ENCODE measurements at places on chromosomes 5 and 9.

- DNase-seq: no peak
These were observed 20.8 kb downstream of the MARCHF6 start for GRCh38 chr5:10374046-10375022.

DNA sequence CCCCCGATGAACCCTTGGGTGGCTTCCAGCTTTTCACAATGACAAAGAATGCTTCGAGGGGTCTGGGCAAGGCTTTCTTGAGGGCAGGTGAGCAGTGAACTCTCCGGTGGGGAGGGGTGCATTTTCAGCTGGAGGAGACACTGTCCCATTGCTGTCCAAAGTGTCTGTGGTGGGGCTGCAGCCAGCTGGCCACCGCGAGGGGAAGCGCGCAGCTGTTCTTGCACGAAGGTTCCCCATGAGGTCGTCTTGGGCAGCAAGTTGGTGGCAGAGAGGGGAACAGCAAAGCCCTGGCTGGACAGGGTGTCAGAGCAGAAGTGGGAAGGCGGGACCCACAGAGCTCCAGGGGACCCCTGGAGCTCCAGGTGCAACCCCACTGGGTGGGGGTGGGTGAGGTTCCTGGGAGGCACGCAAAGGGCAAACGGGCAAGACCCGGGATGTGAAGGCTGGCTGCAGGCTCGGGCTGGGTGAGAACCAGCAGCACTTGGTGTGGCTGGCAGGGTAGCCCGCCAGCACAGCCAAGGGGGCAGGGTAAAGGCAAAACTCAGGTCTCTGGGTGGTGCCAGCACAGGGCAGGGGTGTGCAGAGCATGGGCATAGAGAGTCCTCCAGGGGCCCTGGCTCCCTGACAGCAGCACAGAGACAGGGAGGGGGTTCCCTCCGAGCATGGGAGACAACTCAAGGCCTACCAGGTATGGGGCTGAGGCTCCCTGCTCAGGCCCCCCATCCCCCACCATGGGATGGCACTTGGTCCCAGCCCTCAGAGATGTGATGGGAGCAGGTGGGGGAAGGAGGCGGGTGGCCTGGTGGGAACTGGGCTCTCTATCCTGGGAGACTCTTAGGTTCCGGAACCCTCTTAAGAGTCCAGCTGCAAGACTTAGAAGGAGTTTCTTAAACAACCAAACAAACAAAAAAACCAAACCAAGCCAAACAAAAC, 26.6 kb downstream of the TSPAN17 start:
- no peak for DNase-seq

GRCh38 chr9:74309654-74310053, 187.5 kb upstream of the RORB start:
- no peak for DNase-seq

GRCh38 chr9:70590315-70590677, 175.8 kb upstream of the KLF9 start:
- DNase-seq: no peak

GRCh38 chr9:18887546-18887945, 145.5 kb downstream of the SAXO1 start:
- no peak for DNase-seq

- DNase-seq: no peak
These were observed 110.4 kb upstream of the SEMA6A start for GRCh38 chr5:116685069-116685468.

DNA sequence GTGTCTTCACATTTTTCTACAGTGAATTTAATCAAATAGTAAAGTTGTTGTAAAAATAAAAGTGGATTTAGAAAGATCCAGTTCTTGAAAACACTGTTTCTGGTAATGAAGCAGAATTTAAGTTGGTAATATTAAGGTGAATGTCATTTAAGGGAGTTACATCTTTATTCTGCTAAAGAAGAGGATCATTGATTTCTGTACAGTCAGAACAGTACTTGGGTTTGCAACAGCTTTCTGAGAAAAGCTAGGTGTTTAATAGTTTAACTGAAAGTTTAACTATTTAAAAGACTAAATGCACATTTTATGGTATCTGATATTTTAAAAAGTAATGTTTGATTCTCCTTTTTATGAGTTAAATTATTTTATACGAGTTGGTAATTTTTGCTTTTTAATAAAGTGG, 60.4 kb downstream of the MTAP start:
- no peak for DNase-seq

GRCh38 chr5:83687124-83687619, 33.5 kb downstream of the HAPLN1 start:
- no peak for DNase-seq

GRCh38 chr5:150500328-150500841, 7.5 kb upstream of the NDST1 start:
- DNase-seq: no peak

- no peak for DNase-seq
These were observed 72.8 kb downstream of the STARD4 start for GRCh38 chr5:111439473-111440075.

GRCh38 chr9:93461821-93462220, 8.4 kb upstream of the FAM120AOS start:
- DNase-seq: no peak

- no peak for DNase-seq
These were observed 113.7 kb upstream of the ADAMTS16 start for GRCh38 chr5:5026409-5026785.

- DNase-seq: no peak
These were observed 186.0 kb downstream of the NXNL2 start for GRCh38 chr9:88721025-88721424.

DNA sequence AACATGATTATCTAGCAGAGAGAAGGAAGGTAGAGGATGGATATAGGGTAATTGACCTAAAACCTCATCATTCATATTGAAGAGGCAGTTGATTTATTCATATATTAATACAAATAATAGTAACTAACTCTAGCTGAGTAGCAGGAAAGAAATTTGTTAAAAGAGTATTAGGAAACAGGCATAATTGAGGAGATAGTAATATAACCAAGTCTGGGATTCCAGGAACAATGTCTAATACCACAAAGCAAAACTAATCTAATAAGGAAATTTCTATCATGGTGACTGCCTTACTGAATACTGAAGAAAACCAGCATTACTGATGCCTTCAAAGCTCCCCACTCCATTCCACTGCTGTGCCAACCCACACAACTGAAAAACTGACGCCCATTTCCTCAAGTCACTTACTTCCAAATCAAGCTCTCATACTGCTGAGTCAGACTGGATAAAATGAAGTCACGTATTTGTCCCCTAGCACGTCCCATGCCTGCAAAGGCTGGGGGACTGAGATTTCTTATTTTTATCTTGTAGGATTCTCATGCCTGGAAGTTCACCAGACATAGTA, 153.9 kb downstream of the SMC2 start:
- no peak for DNase-seq

DNA sequence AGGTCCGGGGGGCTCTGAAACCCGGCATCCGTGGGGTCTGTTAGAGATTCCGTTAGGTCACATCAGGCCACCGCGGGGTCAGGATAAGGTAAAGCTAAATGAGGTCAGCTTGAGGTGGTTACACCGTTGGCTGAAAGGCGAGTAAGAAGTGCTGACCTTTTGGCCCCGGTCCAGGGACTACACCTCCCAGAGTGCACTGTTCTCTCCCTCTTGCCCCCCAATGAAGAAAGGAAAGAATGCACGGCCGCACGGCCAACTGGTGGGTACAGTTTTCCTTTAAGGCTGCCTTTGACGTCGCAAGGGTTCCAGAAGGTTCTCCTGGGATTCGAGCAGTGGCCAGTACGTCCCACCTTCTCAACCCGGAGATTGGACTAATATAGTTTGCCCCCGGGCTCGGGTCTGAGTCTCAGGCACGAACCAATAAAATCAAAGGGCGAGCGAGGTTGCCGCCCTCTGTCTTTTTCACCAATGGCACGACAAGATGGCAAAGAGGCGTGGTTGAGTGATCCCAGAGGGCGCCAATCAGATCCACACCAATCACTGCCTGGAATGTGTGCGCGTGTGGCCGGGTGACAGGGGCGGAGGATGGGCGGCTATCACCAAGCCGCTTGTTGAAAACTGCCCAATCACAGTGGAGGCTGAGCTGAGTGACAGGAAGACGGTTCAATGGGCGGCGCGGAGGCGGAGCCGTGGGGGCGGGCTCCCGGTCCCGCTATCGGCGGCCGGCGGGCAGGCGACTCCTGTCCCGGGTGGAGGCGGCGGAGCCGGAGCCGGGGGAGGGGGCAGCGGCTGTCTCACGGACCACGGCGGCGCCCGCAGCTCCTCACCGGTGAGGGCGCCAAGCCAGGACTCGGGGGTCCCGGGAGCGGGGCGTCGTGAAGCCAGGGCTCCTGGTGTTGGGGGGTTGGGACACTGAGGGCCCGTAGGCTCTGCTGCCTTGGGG, at the start of gene DNAJB5:
DNAJB5 (plus strand) TSS at position 743 of the 943 bp plus-strand sequence. CDS start 886 bp downstream, outside the sequence.
- peak; percentile 94 for DNase-seq

DNA sequence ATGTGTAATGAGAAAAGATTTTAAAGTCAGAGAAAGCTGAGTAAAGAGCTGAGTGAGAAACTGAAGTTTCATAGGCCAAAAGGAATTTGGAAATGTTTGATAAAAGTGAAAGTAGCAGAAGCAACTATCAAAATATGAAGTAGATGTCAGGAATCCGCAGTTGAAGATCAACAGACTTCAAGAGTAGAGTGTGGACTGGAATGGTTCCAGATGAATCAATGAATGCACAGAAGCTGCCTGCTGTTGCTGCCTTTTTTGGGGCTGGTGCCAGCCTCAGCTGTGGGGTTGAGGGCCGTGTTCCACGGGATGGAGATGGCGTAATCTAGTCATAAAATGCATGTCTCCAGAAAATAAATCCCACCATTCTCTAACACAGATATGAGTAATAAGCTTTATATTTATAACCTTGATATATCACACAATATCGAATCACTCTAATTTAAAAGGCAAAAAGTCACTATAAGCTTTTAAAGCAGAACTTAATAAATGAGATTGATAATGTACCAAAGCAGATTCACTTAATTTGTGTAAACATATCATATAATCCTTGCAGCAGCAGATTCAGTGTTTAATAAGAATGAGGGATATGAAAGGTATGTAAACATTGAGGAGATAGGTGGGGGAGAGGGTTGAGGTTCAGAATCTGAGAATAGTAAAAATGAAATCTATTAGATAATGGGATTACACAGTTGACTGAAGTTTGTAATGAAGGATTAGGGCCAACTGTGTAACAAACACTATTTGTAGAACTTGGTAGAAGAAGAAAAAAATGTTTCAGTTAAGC, 652.3 kb upstream of the FTMT start:
- DNase-seq: no peak

- DNase-seq: peak; percentile 43
These were observed 10.6 kb downstream of the ACSL6 start for GRCh38 chr5:132000677-132001453.

DNA sequence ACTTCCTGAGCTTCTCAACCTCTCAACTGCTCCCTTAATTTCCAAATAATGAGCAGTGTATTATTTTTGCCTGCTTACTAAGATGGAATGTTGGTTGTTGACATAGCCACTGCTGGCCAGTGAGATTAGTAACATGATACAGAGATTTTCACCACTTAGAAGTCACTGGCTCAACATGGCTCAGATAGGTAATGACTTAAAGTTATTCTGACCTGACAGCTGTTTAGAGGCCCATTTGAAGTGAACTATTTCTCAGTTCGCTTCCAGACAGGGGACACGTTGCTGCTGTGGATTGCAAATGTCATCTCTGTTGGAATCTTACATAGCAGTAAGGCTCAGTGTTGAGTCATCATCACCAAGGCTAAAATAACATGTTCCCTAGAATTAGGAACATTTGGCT, 490.2 kb downstream of the TLE4 start:
- no peak for DNase-seq

DNA sequence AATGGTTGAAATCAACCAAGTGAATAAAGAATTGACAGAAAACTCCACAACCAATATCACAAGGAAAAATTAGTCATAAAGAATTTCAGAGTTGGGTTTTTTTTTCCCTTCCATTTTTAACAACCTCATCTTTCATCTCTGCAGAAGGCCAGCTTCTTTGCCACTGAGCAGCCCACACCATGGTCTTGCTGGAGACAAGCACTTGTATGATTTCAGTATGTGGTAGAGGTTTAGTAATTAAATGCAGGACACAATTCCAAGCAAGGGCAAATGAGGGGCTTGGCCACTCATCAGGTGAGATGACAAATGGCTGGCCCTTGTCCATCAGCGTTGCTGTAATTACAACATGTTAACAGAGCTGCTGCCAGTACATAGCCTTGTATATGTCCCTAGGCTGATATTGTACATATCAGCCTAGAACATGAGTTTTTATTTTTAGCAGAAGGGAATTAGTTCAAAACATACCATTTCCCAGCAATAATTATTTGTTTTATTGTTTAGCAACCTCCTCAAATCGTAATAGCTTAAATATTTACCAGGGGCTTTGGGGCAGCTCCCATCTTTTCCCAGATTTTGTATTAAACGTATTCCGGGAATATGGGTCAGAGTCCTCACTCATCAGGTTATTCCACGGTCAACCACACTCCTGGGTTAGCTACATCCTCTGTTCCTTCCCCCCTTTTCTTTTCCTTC, 5.0 kb upstream of the C9 start:
- DNase-seq: no peak

DNA sequence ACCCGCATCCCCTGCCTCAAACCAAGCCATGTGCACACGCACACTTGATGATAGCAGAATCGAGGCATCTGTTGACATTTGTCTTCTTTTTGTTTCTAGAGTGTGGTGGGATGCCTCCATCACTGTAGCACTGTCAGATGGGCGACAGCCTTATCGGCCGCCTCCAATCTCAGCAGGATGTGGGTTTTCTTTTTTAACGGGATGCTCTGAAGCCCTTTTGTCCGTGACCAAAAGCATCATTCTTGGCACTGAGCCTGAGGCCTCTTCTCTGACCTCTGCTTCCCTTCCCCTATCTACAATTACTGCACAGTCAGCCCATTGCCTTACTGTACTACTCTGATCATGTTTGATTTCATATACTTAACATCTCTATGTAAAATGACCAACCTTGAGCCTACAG, 78.3 kb downstream of the LMNB1 start:
- DNase-seq: no peak

GRCh38 chr5:10320793-10321192, 13.1 kb upstream of the CMBL start:
- DNase-seq: no peak

DNA sequence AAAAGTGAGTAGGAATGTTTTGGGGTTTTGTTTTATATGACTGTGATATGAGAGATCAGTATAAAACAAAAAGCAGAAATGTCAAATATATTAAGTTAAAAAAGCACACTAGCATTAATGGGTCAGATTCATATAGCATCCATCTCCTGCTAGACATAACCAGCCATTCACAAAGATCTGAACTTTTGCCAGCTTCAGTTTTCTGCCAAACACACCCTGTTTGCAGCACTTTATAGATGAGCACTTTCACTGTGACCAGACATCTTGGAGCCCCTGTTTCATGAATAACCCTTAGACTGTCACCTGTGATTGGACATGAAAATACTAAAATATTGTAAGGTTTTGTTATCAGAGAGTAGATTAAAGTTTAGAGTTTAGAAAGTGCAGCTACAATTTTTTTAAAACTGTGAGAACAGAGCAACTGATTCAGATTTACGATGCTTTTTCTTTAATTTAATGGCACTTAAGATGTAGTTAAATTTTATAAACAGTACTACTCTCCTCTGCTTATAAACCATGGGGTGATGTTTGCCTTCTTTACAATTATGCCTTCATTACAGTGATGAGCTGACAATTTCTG, 142.6 kb downstream of the KCTD16 start:
- DNase-seq: no peak

All from T-helper 9 cell (primary cell).